Activated CD4-positive, CD25-positive, alpha-beta regulatory T cell treated with anti-CD3 and anti-CD28 coated beads, Interleukin-2, amount 50 U/mL, for 16 hours (primary cell): ENCODE measurements at places on chromosomes 2 and 18.

DNA sequence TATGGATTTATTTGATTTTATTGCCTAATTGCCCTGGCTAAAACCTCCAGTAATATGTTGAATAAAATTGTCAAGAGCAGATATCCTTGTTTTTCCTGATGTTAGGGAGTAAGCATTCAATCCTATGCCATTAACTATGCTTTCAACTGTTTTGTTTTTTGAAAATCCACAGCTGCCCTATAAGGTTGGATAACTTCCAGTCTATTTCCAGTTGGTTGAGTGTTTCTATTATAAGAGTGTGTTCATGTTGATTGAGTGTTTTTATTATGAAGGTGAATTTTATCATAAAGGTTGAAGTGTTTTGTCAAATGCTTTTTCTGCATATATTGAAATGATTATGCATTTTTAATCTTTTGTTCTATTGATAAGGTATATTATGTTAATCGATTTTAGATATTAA, 149.9 kb upstream of the SCN7A start:
- no peak for DNase-seq

DNA sequence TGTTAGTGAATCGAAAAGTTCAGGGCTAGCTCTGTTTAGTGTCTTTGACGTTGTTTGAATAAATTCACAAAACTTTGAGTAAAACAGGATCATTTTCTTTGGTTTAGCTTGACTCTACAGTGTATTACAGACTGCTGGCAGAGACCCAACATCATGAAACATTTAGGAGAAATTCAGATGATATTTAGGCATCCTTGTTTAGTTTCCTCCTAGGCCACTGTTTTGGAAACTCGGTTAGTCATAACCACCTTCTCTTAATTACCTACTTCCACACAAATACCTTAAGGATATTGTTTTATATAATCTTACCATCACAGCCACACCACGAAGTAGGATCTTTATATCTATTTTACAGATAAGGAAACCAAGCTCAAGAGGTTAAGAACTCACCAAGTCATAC, 7.8 kb downstream of the LIMS1 start:
- no peak for DNase-seq

DNA sequence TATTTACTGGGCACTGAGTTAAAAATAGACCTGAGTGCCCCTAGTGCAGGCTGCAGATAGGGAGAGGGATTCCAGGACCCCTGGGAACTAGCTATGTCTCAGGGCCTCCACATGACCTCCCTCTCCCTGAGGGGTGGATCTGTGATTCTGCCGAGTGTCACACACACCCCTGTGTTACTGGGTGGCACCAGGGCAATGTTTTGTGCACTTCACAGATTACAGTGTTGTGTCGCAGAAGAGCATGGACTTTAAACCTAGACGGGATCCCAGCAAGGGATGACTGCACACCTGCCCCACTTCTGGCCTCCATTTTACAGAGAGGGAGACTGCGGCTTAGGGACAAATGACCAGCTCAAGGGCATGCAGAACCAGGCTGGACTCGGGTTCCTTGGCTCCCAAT, 65.6 kb downstream of the ZFP36L2 start:
- no peak for DNase-seq

DNA sequence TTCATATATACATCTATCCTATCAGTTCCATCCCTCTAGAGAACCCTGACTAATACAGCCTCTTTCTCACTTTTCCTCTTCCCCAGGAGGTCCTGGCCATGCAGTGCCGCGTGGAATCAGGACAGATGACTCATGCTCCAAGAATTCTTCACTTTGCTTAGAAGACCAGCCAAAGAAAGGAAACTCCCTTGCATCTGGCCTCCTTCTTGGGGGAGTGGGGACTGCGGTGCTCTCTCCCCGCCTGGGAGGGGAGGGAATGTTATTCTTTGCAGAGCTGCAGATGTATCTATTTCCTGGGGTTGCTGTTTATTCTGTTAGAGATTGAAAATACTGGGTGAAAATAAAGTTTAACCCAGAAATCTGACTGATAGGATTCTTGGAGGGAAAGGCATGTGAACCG, 111.5 kb upstream of the SH3BP4 start:
- DNase-seq, result no peak

DNA sequence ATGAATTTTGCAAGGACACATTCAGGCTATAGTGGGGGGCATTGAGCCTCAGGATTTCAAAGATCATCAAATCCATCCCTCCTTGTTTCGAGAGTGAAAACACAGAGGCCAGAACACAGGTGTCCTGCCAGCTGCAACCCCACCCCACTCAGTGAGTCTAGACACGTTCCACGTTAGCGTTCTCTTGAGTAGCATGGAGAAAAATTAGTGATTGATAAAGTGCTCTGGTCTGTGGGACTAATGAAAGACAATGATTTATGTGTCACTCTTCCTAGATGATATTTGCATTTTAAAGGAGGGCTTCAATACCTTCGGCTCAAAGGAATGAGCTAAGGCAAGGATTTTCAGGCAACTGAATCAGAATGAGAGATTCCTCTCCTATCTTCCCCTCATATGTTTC, 43.8 kb downstream of the SLC4A3 start:
- no peak for DNase-seq
